GM23248 (cell line): ENCODE measurements at places on chromosomes 7 and 10.

DNA sequence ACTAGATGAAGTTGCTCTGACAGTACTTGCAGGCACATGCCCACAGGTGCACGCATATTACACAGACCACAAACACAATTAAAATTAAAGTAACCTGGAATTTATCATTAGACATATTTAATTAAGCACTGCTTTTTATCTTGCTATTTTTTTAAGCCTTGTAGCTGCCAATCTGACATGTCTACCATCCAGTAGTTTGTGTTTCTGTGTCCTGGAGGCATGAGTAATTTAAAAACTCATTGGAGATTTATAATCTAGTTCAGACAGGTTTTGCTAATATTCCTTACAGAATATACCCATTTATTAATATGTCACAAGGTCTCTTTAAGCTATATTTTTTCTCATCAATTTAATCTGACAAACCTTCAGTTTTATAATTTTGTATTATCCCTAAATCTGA is 445.0 kb upstream of the KLF6 start:
- no peak for DNase-seq

- DNase-seq = peak; percentile 50
These were observed 93.0 kb upstream of the SORCS3 start for GRCh38 chr10:104548090-104548489.

- peak; percentile 58 for DNase-seq
These were observed 258.4 kb upstream of the CACNA2D1 start for GRCh38 chr7:82701949-82702348.

DNA sequence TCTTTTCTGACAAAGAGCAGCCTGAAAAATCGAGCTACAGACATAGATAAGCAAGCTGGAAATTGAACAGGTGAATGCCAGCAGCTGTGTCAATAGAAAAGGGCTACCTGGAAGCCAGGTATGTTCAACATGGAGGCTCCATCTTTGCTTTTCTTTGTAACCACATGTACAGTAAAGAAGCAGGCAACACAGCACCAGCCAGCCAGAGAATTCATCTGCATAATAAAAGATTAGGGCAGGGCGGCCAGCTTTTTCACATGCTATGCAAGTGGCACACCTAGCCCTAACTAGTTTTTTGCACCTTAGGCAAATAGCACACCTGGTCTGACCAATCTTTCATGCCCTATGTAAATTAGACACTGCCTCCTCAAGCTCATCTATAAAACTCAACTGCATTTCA is 25.7 kb downstream of the COG5 start:
- DNase-seq = no peak
